ENCODE measurements at places on chromosomes 4 and X. TPM values are rescaled to one million over a fixed set of nuclear protein-coding genes. Genes with fewer than 3 reads are reported as not detected.

The EPHA5 gene
- total RNA-seq = 0.22 TPM

The SHROOM2 gene
- 0.92 TPM for total RNA-seq

The USP27X gene
- 2.3 TPM for total RNA-seq

The RUFY3 gene
- 26.1 TPM for total RNA-seq

The SHISA3 gene
- 0.46 TPM for total RNA-seq

The FNIP2 gene
- 38.5 TPM for total RNA-seq

The AKAP17A gene
- 19.9 TPM for total RNA-seq

The GPC3 gene
- 1.6 TPM for total RNA-seq

The CYSLTR1 gene
- total RNA-seq = 1.8 TPM

The HPSE gene
- total RNA-seq = 0.97 TPM

The TMPRSS11B gene
- total RNA-seq = not detected

The SPATA18 gene
- 2.3 TPM for total RNA-seq

The ARHGAP6 gene
- total RNA-seq = 4.8 TPM

The MAGEB10 gene
- total RNA-seq = not detected

The PALLD gene
- total RNA-seq = 705 TPM

The TMEM150C gene
- total RNA-seq = 7.4 TPM

The SLC10A7 gene
- total RNA-seq = 5.0 TPM

The MAGEA3 gene
- not detected for total RNA-seq

The BCAP31 gene
- total RNA-seq = 98.0 TPM

The MMRN1 gene
- 2.5 TPM for total RNA-seq

The SLC25A43 gene
- 2.1 TPM for total RNA-seq

The LUZP4 gene
- not detected for total RNA-seq

The PPP2R2C gene
- 5.5 TPM for total RNA-seq

The SPANXA2 gene
- not detected for total RNA-seq

The TFDP3 gene
- total RNA-seq = not detected

The L1CAM gene
- total RNA-seq = 1.5 TPM

The BEX5 gene
- not detected for total RNA-seq

The RHOH gene
- 0.78 TPM for total RNA-seq

Data from cardiac septum (tissue), 1 donor.